Naive thymus-derived CD4-positive, alpha-beta T cell (primary cell): ENCODE measurements at places on chromosomes 6 and 20. TPM values are rescaled to one million over a fixed set of nuclear protein-coding genes. Genes with fewer than 3 reads are reported as not detected.

GRCh38 chr6:12916006-12916405 lies 199.4 kb downstream of the PHACTR1 start:
- no peaks in the 10 kb centered on the region for H3K36me3 ChIP-seq
- H3K27me3 ChIP-seq: no peaks in the 10 kb centered on the region
- H3K27ac ChIP-seq: no peak overlapping the region
- H3K4me1 ChIP-seq: no peaks in the 10 kb centered on the region

- no peak for DNase-seq
- H3K27me3 ChIP-seq: no peaks in the 10 kb centered on the region
- H3K36me3 ChIP-seq: no peaks in the 10 kb centered on the region
- no peak overlapping the region for H3K27ac ChIP-seq
- no peak overlapping the region for H3K4me3 ChIP-seq
- no peaks in the 10 kb centered on the region for H3K4me1 ChIP-seq
These were observed 19.8 kb downstream of the PTK7 start for GRCh38 chr6:43095939-43096338.

GRCh38 chr6:90494067-90494780 lies 92.6 kb downstream of the MAP3K7 start:
- DNase-seq: no peak
- no peak overlapping the region for H3K4me3 ChIP-seq
- H3K27ac ChIP-seq: no peak overlapping the region
- no peaks in the 10 kb centered on the region for H3K4me1 ChIP-seq

- no peaks in the 10 kb centered on the region for H3K27me3 ChIP-seq
- no peaks in the 10 kb centered on the region for H3K4me1 ChIP-seq
- H3K36me3 ChIP-seq: no peaks in the 10 kb centered on the region
- H3K4me3 ChIP-seq: no peak overlapping the region
- H3K27ac ChIP-seq: no peak overlapping the region
These were observed 27.3 kb upstream of the STX16 start for GRCh38 chr20:58623579-58624473.

Gene NKAIN2
- total RNA-seq: 2.9 TPM

- no peaks in the 10 kb centered on the region for H3K36me3 ChIP-seq
- H3K4me3 ChIP-seq: no peak overlapping the region
- H3K27ac ChIP-seq: no peak overlapping the region
- H3K27me3 ChIP-seq: no peaks in the 10 kb centered on the region
These were observed 227.2 kb downstream of the LY86 start for GRCh38 chr6:6815732-6816131.

- no peak for DNase-seq
- no peaks in the 10 kb centered on the region for H3K36me3 ChIP-seq
- H3K27ac ChIP-seq: no peak overlapping the region
- no peak overlapping the region for H3K4me3 ChIP-seq
- H3K27me3 ChIP-seq: no peaks in the 10 kb centered on the region
These were observed 107.1 kb downstream of the THBS2 start for GRCh38 chr6:169146521-169146920.

DNA sequence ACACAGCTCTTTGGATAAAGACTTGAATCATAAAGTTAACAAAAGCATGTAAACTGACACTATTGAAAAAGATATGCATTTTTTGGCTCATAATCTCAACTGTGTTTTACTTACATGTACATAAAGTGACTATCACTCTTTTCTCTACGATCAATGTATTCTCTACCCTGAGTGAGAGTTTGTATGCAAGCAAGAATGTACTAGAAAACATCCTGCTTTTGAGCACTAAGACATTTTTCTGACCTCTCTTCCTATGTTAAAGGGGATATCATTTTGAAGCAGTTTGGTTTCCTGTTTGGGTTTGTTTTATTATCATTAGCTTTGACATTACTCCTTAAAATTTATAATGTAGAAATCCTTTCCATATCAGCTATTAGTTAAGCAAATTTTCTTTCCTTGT lies 910.8 kb downstream of the C6orf118 start:
- H3K4me3 ChIP-seq: no peak overlapping the region
- H3K27ac ChIP-seq: no peak overlapping the region
- no peaks in the 10 kb centered on the region for H3K4me1 ChIP-seq
- no peak for DNase-seq
- no peaks in the 10 kb centered on the region for H3K36me3 ChIP-seq
- no peaks in the 10 kb centered on the region for H3K27me3 ChIP-seq

Gene ASIP
- not detected for total RNA-seq

Gene HLA-DQA2
- 3.9 and 5.0 TPM in 2 replicates for total RNA-seq

GRCh38 chr20:23823621-23824324 lies 2.8 kb downstream of the CST2 start:
- DNase-seq: no peak
- H3K27ac ChIP-seq: no peak overlapping the region
- no peaks in the 10 kb centered on the region for H3K36me3 ChIP-seq
- H3K27me3 ChIP-seq: no peaks in the 10 kb centered on the region
- no peaks in the 10 kb centered on the region for H3K4me1 ChIP-seq

Gene SPATA25
- 3.9 TPM for total RNA-seq

Gene FGD2
- total RNA-seq: 71.9 TPM

Gene KCNK16
- not detected for total RNA-seq

DNA sequence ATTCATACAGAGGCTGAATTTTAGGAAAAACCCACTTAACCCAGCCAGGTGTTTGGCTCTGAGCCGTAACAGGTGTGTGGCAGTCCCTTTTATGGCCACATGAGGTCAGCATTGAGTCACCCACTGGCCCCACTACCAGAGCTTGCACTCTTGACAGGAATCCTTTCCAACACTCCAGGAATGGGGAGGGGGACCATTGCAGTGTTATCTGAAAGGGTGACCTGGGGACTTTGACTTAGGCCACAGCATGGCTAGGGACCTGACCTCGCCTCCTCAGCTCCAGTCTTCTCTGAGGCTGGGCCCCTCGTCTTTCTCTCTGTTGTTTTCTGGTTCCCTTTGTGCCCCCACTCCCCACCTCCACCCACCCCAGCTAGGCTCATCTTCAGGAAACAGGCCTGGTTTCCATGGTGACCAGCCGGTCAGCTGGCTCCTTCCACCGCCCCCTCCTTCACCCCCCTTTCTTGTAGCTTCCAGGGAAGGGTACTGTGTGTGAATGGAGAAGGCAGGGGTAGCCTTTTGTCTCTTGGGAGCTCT lies 2.1 kb upstream of the TMEM151B start:
- H3K4me1 ChIP-seq: peaks cover 19% of the 10 kb centered on the region
- peaks cover 20% of the 10 kb centered on the region for H3K27me3 ChIP-seq
- H3K36me3 ChIP-seq: peaks cover 4% of the 10 kb centered on the region
- H3K27ac ChIP-seq: no peak overlapping the region
- H3K4me3 ChIP-seq: no peak overlapping the region
